Jurkat, Clone E6-1 (cell line): ENCODE measurements at places on chromosomes 13 and 19.
A peak's percentile ranks its signal among the peaks of the same experiment; 100 is the strongest.

GRCh38 chr19:52990759-52991418 is 22.8 kb upstream of the ERVV-1 start:
- DNase-seq = no peak

DNA sequence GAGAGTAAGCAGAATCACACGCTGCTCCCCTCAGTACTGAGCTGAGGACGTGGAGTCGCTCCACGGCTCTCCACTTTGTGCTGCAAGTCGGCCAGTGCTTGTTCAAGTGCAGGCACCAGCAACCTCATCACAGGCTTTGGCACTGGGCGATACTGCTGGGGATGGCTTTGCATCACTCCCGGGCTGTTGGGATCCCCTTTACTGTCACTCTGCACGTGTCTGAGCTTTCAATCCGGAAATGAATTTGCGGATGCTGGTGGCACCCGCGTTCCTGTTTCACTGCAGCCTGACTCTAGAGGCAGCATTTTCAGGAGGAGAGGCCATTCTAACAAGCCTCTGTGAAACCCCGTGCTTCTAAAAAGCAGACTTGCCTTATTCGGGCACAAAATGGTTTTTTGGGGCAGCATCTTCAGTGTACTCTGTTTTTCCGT is 19.1 kb downstream of the SMARCA4 start:
- DNase-seq = peak; percentile 54

DNA sequence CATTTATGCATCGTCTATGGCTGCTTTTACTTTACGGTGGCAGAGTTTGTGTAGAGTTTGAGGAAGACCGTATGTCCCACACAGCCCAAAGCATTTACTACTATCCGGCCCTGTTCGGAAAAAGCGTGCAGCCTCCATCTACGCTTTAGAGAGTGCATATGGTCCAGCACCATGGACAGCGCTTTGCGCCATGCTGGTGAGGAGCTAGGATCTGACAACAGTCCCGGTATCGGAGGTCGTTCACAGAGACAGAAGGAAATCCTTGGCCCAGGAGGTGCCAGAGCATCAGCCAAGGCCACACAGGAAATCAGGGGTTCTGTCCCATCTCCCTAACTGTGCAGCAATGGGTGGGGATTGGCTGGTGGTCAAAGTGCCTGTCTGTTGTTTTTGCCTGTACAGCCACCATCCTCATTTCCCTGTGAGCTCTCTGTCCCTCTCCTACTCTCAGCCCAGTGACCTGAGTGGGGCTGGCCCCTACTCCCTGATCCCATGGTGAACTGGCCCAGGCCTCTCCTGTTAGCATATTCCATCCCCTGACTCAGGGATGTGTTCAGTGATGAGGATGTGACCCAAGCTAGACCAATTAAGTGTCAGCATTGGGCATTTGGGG is 16.2 kb upstream of the PRODH2 start:
- peak; percentile 51 for DNase-seq

- no peak for DNase-seq
Measured at GRCh38 chr13:110937511-110938285, 22.8 kb upstream of the ANKRD10 start.

GRCh38 chr13:65943024-65943423 is 1287.1 kb downstream of the PCDH9 start:
- no peak for DNase-seq

DNA sequence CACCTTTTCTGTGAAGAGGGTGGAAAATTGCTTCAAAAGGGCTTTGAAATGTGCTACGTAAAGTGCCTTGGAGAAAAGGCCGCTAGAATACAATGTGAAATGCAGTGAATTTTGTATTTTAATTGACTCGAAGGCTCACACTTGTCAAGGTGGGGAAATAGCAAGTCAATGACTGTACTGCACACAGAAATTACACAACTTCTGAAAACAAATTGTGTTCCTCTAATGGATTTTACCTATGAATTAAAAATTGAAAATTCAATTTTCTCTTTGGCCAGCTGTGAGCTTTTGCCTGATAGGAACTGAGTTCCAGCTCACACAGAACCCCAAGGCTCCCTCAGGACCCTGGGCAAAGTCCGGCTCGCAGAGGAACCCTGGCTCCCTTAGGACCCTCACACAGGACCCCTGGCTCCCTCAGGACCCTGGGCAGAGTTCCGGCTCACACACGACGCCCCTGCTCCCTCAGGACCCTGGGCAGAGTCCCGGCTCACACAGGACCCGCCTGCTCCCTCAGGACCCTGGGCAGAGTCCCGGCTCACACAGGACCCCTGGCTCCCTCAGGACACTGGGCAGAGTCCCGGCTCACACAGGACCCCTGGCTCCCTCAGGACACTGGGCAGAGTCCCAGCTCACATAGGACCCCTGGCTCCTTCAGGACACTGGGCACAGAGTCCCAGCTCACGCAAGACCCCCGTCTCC is 324.9 kb downstream of the UQCRFS1 start:
- no peak for DNase-seq

DNA sequence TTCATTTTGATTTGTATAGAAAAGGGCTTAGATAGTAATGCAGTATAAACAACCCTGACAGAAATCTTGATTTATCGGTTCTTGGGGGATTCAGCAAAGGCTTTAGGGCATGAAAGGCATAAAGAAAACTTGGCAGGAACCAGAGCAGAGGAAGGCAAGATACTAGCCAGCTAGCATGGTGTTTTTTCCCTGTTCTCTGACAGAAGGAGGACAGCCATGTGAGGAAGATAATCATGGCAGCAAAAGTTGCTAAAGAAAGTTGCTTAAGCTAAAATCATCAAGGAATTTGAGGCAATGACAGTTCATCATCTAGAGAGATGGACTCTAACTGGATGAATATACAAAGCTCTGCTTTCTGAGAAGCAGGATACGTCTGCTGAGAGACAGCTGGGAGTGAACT is 294.1 kb downstream of the KCNRG start:
- DNase-seq = no peak

DNA sequence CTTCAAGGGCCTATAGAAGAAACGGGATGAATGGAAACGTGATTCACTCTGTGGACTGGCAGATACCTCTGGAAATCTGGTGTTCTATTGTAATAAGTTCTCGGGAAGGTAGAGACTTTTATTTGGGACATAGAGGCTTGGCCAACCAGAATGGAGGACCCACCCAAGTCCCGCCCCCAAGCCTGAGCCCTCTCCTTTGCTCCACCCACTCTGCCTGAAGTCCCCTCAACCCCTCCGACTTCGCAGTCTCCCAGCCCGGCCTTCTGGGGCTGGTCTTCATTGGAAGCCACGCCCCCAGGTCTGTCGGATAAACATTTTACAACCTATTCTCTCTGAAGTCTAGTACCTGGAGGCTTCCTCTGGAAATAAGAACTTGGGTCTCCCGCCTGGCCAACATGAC is 16.9 kb downstream of the FBXL12 start:
- DNase-seq = no peak

DNA sequence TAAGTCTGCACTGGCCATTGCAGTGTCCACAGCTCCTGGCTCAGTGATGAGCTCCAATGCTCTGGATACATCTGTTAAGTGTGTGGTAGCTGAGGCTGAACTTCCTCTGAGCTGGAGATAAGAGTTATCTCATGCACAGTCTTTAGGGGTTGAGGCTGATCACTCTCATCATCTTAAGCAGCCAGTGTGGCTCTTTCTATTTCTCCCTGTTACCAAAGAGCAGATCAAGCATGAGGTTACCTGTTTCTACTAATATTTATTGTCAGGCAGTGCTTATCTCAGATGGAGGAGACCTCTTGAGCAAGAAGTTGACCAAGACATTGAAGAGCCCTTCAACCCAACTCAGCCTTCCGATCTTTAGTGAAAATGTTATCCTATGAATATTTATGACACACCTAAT is 6.6 kb upstream of the OR10H2 start:
- no peak for DNase-seq

DNA sequence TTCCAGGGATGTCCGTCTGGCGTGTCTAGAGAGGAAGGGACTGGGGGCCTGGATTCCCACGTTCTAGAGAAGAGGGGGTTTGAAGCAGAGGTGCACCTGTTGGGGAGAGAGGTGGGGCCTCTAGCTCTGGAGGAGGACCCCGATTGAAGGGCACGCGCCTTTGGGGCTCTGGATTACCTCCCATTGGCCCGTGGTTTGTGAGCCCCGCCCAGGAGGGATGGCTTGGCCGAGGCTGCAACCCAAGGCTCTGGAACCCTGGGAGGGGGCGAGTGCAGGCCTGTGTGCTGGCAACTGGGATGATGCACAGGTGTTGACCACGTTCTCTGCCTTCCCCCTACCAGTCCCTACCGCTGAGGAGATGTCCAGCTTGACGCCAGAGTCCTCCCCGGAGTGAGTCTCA is 20.2 kb downstream of the TMEM150B start:
- DNase-seq = no peak

- no peak for DNase-seq
Measured at GRCh38 chr19:9565900-9566705, 18.2 kb downstream of the ZNF121 start.

- no peak for DNase-seq
Measured at GRCh38 chr19:19444681-19445155, 39.2 kb downstream of the GATAD2A start.

DNA sequence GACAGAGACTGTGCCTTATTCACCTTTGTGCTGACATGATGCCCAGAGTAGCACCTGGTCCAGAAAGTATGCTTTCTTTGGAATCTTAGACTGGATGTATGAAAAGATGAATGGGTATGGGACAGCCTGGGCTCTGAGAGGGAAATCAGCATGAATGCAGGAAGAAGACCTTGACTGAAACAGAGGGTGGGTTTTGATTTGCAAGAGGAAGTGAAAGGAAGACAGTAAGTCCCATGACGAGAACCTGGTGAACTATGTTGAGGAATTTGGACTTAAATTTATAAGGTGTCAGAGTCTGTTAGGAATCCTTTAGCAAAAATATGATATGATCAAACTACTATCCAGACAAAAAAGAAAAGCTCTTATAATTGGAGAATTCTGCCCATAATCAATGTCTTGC is 301.9 kb downstream of the SPRY2 start:
- no peak for DNase-seq

- DNase-seq = no peak
Measured at GRCh38 chr13:91036886-91037285, 310.6 kb upstream of the MIR17HG start.
